Activated CD4-positive, alpha-beta memory T cell treated with anti-CD3 and anti-CD28 coated beads for 36 hours (primary cell): ENCODE measurements at places on chromosomes 3 and 15.

DNA sequence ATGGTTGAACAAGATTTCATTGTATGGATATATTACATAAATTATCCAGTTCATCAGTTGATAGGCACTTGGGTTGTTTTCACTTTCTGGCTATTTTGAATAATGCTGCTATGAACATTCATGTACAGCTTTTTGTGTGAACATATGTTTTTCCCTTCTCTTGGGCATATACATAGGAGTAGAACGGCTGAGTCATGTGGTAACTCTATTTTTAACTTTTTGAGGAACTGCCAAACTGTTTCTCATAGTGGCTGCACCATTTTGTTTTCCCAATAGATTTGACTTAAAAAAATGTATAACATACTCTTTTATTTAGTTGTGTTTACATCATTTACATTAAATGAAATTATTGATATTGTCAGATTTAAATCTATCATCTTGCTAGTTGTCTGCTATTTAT is 28.8 kb upstream of the RFX7 start:
- DNase-seq, result no peak

DNA sequence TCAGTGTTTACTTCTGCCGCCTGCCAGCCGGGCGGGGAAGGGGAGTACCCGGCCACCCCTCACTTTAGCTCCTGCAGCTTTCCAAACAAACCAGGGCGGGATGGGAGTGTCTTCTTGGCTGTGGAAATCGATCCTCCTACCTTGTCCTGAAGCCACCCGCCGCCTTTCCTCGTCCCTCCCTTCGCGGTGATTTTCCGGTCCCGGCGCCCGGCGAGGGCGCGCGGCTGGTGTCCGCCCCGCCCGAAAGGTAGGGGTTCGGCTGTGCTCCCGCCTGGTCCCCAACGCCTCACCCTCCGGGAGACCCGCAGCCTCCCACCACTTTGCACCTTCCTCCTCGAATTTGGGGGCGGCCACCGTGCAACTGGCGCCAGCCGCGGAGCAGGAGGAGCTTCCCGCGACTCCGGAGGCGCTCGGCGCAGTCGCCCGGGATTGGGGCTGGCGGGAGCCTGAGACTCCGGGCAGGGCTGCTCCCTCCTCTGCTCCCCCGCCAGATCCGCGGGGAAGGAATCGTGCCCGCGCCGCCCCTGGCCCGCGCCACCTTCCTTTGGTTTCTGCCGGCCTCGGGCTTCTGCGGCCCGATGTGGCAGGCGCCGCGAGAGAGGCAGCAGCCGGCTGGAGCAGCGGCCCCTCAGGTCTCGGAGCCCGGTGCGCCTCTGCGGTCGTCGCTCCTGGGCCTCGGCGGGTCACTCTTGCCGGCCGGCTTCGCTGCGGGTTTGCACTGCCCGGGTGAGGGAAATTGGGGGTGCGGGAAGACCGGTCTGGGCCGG is 30.7 kb upstream of the ST3GAL6 start:
- DNase-seq, result peak; percentile 17

DNA sequence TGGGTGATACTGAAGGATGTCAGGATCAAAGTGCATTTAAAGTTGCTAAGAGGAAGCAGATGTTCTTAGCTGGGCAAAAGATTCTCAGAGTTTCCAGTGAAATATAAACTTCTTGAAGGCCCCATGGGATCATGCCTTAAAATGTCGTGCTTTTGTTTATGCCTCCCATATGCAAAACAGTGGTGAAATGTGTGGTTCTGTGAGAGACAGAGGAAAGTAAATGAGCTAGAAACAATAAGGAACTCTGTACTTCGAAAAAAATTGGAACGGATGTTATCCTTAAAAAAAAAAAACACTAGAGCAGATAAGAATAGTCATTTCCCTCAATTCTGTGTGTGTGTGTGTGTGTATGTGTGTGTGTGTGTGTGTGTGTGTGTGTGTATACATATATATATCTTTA is 497.0 kb upstream of the TBL1XR1 start:
- DNase-seq, result no peak

DNA sequence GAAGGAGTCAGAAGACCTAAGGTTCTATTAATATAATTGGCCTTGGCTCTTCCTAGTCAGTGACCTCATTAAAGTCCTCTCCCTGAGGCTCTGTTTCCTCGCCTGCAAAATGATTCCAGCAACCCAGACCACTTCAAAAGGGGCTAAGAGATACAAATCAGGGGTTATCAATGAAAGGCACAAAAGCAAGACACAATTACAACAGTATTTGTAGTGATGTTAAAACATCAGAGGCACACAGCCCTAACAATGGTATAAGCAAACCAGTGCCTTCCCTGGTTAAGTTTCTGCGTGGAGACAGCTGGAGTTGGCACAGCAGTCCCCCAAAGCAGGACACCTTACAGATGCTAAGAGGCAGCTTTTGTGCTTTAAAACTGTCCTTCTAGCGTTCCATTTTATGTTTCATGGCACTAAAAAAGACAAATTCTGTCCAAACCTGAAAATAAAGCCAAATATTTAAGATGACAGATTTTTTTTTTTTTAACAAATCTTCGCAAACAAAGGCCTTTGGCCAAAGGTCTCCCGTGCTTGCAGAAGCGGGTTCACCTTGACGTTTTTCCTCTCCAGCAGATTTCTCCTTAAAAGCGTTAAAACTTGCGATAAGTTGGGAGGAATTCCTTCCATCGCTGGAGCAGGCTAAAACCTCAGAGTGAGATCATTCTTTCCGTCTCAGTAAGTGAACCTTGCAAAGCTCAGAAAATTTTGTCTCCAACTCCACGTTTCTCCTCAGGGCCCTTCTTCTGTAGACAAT is 999 bp downstream of the ZNF280D start:
- DNase-seq, result no peak

- DNase-seq, result no peak
Measured at GRCh38 chr3:109195815-109196214, 59.3 kb downstream of the C3orf85 start.

DNA sequence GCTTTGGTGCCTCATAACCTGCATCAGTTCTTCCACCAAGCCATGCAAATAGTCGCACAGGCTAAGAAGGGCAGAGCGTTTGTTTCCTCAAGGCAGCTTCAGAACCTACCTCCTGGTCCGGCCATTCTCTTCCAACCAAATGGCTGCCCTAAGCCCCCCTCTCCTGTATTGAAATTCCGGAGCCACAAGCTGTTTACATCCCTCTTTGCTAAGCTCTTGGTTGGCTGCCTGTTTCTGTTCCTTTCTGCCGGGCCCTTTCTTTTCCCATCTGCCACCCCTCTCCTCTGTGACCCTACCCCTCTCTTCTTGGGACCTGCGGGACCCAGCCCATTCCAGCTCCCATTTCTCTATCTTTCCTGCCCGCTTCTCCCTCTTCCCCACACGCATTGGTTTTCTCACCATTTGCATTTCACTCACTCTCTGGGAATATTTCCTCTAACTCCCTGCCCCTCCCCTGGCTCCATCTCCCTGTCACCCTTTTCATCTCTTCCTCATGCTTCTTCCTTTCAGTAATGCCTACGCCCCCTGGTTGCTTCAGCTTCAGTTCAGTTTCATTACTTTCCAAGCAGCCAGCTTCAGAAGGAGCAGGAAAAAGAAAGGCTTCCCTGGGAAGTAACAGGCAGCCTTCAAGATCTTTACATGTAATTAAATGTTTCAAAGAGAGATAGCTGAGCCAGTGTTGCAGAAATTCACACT is 113.5 kb downstream of the RAB11A start:
- DNase-seq, result no peak

DNA sequence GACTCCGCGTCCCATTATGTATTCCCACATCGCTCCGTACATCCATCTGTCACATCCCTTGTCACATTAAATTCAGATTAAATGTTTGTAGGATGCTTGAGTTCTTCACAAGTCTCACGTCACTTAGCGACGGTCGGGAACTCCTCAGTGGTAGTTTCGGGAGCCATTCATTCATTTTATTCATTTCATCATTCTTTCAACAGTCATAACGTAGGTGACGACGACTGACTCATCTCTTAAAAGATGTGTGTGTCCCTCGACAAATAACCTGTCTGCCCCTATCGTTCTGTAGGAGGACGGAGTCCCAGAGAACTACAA is 272 bp upstream of the SRPRB start:
- DNase-seq, result no peak

GRCh38 chr3:170500995-170501394 is 82.3 kb downstream of the CLDN11 start:
- no peak for DNase-seq

DNA sequence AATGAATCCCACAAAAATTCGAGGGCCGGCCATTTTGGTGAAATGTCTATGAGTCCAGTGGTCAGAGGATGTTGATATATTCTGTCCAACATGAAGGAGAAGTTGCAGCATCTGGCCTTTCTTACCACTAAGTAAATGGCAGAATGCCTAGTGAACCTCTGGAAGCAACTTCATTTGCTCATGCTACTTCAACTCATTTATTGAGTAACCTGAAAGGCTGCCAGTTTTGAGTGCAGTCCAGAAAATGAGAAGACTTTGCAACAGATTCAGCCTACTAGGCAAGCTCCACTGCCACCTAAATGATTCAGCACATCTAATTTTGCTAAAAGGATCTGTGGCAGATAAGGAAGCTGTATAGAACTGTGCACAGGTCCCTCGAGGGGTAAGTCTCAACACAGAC is 265.0 kb downstream of the OPA1 start:
- no peak for DNase-seq

- DNase-seq, result no peak
Measured at GRCh38 chr15:39438799-39439592, 141.9 kb upstream of the THBS1 start.

DNA sequence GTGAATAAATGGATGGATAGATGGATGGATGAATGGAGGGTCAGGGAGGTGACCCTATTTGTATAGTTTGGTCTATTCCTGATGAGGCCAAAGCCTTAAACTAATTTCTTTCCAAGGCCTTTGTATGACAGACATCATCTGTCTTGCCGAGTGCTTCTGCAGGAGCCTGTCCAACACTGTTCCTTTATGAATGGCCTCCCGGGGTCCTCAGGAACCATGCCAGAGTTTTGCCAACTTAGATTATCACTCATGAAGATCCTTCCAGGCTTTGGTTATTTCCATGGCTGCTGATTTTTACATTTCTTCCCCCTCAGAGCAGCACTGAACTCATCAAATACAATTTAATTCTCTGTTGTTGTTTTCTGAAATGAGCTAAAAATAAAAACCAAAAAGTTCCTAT is 133.0 kb upstream of the SOX2 start:
- DNase-seq, result no peak

DNA sequence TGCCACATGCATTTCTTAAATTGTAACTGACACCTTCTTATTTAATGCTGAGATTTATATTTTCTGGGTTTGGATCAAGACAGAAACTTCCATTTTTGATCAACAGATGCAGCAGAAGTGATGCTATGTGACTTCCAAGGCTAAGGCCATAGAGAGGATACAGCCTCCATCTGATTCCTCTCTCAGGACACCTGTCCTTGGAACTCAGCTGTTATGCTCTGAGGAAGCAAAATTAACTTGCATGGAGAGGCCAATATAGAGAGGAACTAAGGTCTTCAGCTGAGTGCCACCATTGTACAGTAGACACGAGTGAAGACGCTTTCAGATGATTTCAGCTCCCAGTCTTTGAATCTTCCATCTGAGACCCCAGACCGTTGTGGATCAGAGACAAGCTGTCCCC is 296.9 kb upstream of the TBL1XR1 start:
- DNase-seq, result no peak

- DNase-seq, result no peak
Measured at GRCh38 chr15:69524814-69525213, 72.2 kb downstream of the RPLP1 start.

- DNase-seq, result peak; percentile 41
Measured at GRCh38 chr3:13655061-13655913, 106.4 kb downstream of the FBLN2 start.

DNA sequence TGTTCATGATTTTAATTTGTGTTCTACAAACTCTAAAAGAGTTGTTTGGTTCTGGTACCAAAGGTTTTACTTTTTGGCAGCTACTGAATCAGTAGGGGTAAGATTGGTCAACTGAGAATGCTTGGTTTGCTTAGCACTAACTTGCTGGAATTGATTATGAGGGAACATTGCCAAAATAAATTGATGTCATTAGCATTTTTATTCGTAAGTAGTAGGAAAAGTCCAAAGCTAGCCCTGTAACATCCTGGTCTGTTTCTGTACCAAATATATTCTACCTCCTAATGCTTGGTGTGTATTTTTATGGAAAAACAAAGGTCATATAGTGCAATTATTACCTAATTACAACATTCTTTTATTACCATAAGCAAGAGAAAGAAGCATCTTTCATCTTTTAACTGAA is 35.9 kb upstream of the KPNA4 start:
- DNase-seq, result no peak

DNA sequence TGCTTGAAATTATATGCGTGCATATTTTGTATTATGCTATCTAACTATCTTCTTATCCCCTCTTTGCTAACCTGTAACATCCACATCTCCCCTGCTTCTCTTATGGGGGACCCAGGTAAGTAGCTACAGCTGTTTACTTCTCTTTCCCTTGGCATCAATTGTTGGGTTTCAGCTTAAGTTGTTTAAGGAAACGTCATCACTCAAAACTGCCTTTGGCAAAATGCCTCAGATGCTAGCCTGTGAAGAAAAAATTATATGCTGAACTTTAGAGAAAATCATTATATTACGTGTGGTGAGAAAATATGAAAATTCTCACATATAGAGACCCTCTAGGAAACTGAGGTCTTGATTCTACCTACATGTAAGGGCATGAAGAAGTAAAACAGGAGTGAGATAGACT is 447.0 kb upstream of the NECTIN3 start:
- DNase-seq, result no peak

GRCh38 chr3:89270201-89270600 is 162.8 kb downstream of the EPHA3 start:
- DNase-seq, result no peak

DNA sequence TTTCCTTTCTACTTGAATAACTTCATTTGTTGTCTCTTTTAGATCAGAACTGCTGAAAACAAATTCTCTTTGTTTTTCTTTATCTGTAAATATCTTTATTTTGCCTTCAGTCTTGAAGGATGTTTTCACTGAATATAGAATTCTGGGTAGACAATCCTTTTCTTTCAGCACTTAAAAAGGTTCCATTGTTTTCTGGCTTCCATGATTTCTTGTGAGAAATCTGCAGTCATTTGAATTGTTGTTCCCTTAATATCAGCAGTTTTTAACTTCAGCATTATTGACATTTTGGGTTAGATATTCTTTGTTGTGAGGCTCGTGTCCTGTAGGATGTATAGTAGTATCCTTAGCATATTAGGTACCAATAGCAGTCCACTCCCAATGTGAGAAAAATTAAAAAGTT is 65.8 kb downstream of the SV2B start:
- DNase-seq, result no peak

DNA sequence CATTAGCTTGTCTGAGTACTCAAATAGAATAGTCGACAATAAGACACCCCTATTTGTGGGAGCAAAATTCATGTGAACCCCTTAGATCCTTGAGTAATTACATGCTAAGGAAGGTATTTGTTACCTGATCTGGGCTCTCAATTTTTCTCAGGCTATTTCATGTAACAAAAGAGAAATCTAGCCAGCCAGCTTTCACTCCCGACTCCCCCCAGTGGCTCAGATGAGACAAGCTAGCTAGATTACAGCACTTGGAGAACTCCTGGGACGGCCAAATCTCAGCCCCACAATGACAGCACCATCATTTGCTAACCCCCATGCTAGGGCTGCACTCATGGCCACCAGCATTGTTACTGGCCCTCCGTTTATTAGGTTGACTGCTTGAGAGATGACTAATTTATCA is 41.3 kb downstream of the GLDN start:
- no peak for DNase-seq
